ENCODE measurements at places on chromosomes 6 and 20.

GRCh38 chr20:24617757-24618450 lies 148.5 kb downstream of the SYNDIG1 start:
- DNase-seq = no peak

DNA sequence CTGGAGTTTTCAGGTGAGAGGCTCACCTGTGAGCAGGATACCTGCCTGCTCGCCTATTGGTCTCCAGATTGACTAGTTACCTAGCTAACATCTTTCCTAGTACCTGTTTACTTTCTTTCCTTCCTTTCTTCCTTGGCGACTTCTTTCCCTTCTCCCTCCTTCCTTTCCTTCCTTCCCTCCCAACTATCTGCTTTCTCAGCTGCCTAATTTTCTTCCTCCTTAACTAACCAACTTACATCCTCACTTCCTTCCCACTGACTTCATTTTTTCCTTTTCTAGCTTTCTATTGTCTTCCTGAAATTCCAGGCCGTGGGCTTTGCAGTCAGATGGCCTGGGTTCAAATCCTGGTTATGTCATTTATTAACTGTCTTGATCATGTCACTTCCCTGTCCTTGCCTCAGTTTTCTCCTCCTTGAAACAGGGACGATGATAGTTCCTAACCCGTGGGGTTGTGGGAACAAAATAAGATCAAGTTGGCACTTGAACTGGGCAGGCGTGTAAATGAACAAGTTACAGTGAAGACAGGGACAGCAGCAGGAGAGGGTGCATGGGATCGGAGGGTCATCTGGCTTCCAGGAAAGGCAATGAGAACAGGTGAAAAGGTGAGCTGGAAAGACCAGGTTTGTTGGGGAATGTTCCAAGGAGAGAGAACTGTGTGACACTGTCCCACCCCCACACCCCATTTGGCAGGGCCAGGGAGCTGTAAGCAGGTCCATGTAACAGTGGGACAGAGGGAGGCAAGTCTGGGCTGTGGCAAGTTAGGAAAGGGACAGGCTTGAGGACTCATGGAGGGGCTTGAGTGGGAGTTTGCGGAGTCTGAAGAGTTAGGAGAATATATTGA lies 540 bp downstream of the SGK2 start:
- no peak for DNase-seq

DNA sequence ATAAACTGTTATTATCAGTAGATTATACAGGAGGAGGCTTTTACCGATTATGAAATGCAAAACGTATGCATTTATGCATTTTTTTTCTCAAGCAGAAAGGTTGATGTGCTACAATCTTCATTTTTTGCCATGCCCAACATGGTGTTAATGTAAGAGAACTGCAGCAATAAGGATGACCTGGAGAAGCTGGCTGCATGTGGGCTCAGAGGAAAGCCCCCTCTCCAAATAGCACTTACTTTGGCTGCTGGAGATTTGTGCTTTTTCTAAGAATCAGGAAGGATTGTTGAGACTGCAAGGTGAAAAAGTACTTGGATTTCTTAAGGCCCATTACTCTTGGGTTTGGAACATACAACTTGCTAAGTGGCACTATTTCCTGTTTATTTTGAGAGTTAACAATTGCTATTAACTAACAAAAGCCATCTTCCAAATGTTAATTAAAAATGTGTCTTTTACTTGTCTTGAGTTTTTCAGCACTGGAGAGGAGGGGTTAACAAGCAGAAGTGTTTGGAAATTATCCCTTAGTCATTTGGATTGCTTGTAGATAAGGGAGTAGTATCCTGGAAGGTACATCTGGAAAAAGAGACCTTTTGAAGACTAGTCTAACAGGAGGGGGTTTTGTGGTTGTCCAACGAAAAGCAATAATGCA lies 5.6 kb downstream of the SOX4 start:
- no peak for DNase-seq

DNA sequence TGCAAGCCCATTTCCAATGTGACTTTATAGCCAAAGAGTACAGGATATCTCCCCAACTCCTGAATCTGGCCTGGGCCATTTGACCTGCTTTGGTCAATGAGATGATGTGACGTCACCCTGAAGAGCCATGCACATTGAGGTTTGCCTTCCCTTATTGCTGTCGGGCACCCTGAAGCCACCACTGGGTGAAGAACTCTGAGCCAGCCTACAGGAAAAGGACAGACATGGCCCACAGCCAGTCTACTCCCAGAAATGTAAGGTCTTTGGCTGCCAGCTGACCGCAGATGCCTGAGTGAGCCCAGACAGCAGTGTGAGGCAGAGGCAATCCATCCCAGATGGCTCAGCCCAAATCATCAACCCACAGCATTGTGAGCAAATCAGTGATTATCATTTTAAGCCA lies 3.7 kb upstream of the SYNDIG1 start:
- no peak for DNase-seq

GRCh38 chr20:36082315-36082915 lies 72.1 kb upstream of the EPB41L1 start:
- DNase-seq = no peak

DNA sequence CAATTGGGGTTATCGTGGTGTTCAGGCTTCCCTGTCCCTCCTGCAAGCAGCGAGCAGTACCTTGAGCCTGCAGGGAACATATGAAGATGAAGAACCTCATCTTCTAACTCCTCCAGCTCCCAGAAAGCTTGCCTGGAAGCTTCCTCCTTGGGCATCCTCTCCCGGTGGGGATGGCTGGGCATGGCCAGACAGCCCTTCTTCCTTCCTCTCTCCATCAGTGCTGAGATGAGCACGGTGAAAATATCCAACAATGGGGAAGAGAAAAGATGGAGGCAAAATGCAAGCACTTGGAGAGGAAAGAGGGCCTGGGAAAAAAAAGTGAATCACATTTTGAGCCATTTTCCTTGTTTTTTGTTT lies 107.7 kb upstream of the FOXA2 start:
- DNase-seq = no peak

DNA sequence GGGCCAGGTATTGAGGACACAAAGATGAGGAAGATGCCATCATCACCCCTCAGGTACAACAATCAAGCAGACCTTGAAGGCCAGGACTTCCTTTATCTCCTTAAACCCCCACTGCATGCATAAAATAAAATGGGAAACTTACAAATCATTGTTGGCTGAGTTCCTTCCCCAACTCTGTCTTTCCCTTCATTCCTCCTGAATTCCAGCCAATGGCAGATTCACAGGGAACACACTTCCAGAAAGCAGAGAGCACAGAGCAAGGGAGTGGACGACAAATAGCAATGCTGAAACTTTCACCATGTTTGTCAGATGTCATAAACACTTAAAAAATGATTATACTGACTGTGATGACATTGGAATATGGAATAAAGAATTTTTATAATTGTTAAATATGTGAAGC lies 37.3 kb upstream of the NXT1 start:
- DNase-seq = no peak

DNA sequence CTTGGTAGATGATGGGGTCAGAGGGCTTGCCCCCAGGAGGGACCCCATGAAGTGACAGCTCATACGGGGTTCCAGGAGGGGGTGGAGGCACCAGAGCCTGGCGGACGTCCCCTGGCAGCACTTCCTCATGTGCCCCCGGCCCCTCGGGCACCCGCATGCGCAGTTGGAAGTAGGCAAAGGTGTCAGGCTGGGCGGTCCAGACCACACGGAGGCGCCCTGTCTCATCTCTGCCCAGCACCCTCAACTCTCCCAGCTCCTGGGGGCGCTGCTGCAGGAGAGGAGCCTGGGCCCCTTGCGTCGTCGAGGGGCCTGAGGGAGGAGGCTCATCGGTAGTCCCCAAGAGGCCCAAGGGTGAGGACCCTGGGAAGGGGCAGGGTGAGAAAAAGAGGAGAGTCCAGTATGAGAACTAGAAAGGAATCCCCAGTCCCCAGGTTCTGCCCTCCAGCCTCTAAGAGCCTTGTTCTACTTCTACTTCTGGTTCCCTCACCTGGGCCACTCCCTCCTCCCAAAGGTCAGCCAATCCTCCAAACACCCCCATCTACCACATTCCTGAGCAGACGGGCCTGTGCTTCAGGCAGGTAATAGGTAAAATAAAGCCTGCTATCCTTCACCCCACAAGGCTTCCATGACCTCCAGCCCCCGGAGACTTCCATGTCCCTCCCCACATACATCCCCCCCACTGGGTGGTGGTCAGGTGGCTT lies 23.2 kb downstream of the TNXB start:
- DNase-seq = no peak

DNA sequence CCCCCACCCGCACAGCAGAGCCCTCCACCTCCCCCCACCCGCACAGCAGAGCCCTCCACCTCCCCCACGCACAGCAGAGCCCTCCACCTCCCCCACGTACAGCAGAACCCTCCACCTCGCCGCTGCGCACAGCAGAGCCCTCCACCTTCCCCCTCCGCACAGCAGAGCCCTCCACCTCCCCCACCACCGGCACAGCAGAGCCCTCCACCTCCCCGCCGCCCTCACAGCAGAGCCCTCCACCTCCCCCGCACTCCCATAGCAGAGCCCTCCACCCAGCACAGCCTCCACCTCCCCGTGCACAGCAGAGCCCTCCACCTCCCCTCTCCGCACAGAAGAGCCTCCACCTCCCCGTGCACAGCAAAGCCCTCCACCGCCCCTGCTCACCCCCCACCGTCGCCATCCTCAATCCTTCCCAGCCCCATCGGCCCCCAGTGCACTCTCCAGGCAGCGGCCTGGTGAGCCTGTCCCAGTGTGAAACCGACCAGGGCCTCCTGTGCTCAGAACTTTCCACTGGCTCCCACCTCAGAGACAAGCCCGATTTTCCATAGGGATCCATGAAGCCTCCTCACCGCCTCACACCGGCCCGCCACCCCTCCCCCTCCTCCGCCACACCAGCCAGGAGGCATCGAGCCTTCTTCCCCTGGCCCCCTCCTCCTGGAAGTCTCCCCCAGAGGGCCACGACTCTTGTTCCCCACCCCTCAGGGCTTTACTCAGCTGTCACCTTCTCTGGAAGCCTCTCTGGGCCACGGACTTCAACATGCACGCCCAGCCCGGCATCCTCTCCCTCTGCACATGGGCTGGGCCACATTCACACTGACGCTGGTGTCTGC lies 347.1 kb downstream of the ZFAND3 start:
- DNase-seq = no peak

- no peak for DNase-seq
Observed at GRCh38 chr6:132235596-132236280, 165.5 kb downstream of the MOXD1 start.

DNA sequence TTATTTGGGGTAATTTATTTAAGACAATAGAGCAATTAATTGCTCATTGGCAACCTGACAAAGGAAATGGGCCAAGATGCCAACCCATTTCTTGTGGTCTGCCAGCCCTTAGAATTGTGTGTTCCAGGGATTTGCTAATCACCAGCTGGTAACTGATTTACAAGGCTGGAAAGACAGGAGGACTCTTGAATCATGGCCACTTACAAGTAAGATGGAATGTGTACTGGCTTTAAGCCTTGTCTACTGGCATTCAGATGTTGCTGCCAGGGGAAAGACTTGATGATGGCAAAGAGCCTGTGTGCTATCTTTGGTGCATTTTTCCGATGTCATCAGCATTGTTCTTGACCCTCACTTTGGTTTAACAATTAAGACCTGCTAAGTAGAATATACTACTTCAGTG lies 91.0 kb downstream of the BCKDHB start:
- DNase-seq = no peak

- DNase-seq = no peak
Observed at GRCh38 chr6:41053041-41053440, at the start of gene APOBEC2. TSS of gene APOBEC2 (plus strand) at chr6:41053202. CDS start at chr6:41053348, 146 bp downstream.

DNA sequence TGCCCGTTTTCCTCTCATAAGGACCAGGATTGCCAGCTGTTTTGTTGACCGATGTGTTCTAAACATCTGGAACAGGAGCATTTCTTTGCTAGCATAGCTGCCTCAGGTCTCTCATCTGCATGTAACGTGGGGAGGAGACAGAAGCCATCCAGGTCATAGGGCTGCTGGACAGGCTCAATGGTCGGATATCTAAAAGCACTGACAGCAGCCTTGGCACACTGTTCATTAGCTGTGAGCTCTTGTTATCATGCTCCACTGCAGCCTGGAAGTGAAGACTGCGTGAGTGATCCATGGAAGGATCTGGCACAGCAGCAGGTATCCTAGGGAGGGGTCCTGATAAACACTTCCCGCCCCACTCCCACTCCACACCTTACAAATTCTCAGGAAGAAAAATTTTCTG lies 175.3 kb downstream of the LRFN2 start:
- no peak for DNase-seq

GRCh38 chr20:5267092-5267491 lies 49.7 kb downstream of the PROKR2 start:
- no peak for DNase-seq

Data from HTR-8/SVneo (cell line).